ENCODE measurements at places on chromosomes 4 and X.

DNA sequence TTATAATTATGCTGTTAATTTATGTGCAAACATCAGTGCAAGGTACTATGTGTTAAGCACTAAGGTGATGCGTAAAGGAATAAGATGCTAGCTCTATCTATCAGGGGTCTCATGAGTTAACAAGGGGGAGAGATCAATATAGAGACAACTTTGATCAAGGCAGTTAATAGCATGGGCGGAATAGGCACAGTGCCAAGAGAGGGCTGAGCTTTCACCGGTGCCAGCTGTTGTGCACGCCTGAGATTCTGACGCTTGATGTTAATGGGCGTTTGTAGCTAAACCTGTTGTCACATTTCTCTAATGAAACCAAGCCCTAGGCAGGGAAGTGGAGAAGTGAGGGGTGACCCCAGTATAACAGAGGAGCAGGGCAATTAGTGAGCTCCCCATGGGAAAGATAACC is 86.0 kb upstream of the NMU start:
- DNase-seq, result no peak

DNA sequence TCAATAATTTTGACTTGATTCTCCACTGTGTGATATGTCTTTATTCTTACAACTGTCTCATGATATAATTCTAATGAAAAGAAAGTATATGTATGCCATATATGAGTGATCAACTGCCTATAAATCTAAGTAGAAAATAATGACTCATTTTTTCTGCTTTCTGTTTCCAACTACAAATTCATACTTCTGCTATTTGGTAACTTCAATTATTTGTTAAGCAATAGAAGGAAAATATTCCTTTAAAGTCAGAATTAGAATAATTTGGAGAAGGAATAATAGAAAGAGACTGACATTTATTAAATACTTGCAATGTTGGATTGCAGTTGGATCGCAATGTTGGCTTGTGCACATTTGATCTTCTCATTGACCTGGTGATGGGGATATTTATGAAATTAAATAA is 204.2 kb upstream of the PACRGL start:
- DNase-seq, result no peak

DNA sequence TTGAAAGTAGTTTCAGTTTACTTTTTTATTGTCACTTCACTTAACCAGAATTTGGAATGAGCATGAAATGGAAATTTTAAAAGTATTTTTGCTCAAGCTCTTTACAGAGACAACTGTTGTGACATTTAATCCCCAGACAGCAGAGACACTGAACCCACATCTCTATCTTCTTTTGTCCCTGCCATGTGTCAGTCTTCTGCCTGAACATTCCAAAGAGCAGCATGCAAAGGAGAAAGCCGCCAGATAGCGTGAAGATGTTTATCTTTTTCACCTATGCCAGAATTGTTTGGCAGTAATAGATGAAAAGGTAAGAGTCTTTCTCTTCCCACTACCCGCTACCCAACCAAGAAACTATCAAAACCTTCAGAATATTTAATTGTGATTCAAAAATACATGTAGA is 46.8 kb downstream of the NDNF start:
- no peak for DNase-seq

DNA sequence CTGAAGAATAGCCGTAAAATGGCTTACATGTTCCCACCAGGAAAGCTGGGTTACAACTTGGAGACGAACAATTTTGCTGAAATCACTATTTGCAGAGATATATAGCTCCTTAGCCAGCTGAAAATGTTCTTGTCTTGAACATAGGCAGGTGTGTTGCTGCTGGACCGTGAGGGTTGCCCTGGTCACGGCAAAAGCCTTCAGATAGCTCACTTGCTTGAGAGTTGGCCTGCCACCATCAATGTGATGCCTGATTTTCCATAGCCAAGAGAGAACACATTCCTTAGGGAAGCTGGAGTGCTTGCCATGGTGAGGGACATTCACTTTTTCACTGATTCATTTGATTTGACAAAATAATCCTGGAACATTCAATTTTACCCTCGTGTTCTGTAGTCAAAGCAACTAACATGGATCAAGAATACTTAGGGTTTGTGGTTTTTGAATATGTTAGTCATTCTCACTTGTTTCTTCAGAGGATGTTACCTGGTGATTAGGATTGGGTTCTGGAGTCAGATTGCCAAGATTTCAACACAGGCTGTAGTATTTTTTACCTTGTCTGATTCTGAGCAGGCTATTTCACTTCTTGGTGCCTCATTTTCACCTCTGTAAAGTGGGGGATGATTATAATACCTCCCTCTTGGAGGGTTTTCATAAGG is 536.9 kb downstream of the RAPGEF2 start:
- no peak for DNase-seq

GRCh38 chrX:867502-867901 is 236.9 kb downstream of the SHOX start:
- DNase-seq, result no peak

- no peak for DNase-seq
Measured at GRCh38 chrX:88604433-88605221, 142.4 kb upstream of the CPXCR1 start.

DNA sequence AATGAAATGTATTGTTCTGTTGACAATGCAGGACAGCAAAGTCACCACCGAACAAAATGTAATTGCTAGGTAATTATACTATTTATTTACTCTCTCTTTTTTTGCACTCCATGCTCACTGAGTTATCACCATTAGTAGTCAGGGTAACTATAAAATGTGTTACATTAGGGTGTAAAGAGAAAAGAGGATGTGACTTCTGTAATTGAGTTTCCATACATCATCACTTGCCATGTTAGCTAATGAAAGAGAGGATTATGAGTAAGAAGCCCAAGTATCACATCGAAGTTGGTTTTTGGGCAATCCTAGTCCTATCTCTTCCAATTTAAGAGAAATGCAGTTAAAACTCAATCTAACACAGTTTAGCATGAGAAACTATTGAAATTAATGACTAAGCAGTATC is 7.6 kb downstream of the ZXDA start:
- no peak for DNase-seq

- DNase-seq, result no peak
Measured at GRCh38 chrX:97367125-97367524, 483.4 kb downstream of the RPA4 start.

- DNase-seq, result no peak
Measured at GRCh38 chr4:73406548-73406875, 2.4 kb downstream of the ALB start.

DNA sequence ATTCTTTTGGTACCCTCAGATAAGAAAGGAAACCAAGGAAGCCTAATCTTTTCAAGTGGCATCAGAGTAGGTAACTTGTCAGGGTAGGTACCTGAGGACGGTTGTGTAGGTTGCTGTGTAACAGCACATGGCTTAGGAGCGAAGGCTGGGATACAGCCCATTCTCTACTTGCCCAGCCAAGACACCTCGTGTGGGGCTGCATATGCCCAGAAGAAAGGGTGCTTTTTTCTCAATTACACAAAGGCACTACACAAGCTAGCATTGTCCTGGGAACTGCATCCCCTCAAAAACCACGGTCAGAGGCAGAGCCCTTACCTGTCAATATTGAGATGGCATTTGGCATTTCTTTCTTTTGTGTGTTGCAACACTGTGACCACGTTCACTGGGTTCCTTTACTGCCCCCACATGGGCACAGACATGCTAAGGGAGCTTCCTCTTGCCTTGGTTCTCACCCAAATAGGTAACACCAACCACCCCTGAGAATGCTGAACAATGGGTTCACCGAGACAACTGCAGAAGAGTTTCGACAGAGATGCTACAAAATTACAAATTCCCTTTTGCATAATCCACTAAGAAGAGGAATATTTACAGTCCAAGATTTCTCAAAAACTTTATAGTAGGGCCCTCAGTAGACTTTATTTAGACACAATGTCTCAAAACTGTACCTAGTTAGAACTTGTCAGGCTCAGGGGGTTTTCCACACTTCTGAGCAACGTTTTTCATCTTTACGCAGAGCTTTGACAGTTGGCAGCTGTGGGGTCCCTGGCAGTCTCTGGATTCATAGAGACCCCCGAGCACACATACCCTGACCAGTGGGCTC is 35.8 kb upstream of the TNIP3 start:
- DNase-seq, result no peak

- no peak for DNase-seq
Measured at GRCh38 chr4:53039741-53040458, 177.8 kb downstream of the RASL11B start.

DNA sequence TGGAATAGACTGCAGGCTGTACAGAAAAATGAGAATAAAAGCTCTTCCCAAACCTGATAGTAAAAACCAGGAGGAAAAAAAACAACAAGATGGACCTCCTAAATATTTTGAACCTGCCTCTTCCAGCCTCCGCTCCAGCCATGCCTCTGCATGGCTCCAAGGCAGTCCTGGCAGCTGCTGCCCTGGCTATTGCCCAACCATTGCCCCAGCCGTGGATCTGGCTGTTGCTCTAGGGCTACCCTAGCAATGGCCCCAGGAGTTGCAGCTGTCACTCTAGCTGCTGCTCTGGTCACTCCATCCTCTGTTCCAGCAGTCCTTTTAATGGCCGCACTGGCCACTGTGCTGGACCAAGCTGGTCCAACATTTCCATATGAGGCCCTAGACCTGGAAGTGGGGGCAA is 1756.0 kb downstream of the C4orf33 start:
- DNase-seq, result no peak

- DNase-seq, result no peak
Measured at GRCh38 chrX:154793084-154793795, 12.0 kb downstream of the MPP1 start.

DNA sequence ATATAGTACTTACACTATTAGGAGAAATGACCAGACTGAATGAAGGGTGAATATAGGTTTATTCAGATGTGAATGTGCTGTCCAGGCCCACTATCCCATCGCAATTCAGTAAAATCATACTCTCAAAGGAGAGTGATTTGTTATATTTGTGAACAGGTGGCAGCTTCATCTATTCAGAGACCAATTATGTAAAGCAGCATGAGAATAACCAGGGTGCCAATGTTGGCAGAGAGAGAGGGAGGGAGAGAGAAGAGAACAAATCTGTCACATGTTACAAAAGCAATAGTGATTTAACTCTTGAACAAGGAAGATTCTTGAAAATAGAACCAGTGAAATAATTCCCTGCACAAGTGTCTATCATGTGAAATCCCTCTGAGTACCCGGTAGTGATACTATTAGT is 38.9 kb upstream of the TLL1 start:
- no peak for DNase-seq

GRCh38 chr4:37236165-37236564 is 8.4 kb upstream of the NWD2 start:
- no peak for DNase-seq

DNA sequence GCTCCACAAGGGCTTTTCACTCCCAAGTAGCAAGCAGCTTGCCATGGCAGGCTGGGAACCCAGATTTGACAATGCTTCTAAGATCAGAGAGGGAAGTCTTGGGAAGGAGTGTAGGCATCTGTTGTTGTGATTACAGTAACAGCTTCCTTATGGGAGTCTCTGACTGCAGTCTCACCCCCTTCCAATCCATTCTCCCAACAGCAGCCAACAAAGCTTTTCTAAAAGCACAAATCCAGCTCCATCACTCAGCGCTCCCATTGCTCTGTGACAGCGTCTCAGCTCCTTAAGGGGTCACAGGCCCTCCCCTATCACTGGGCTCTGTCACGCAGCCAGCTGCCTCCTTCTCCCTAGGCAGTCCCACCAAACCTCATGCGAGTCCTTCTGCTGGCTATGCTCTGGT is 7.1 kb downstream of the IGFBP7 start:
- DNase-seq, result no peak
